ENCODE measurements at places on chromosomes 3 and 15.
A peak's percentile ranks its signal among the peaks of the same experiment; 100 is the strongest.

- no peak for DNase-seq
Measured at GRCh38 chr3:42608581-42608980, 8.1 kb downstream of the NKTR start.

- peak; percentile 50 for DNase-seq
Measured at GRCh38 chr3:157438194-157438730, 1.6 kb downstream of the PTX3 start.

DNA sequence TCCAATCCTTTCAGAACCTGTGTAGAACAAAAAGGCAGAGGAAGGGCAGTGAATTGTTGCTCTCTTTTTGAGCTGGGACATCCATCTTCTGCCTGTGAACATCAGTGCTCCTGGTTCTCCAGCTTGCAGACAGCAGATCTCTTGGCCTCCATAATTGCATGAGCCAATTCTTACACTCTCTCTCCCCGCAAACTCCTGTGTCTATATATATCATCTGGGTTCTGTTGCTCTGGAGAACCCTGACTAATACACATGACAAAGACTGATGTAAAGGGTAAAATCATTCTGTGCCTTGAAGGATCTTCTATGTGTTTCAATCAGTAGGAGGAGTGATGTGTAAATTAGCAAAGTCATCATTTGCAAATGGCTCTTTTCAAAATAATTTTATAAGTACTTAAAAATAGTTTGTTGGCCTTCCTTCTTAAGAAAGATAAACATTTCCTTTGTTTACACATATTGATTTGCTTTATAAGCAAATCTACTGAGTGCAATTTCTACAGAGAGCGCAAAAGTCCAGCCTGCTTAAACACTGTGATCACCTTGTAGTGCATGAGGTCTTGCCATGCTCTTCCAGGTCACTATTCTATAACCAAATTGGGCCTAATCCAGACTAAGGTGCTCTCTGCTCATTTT is 154.9 kb upstream of the ANKRD28 start:
- DNase-seq = peak; percentile 16

DNA sequence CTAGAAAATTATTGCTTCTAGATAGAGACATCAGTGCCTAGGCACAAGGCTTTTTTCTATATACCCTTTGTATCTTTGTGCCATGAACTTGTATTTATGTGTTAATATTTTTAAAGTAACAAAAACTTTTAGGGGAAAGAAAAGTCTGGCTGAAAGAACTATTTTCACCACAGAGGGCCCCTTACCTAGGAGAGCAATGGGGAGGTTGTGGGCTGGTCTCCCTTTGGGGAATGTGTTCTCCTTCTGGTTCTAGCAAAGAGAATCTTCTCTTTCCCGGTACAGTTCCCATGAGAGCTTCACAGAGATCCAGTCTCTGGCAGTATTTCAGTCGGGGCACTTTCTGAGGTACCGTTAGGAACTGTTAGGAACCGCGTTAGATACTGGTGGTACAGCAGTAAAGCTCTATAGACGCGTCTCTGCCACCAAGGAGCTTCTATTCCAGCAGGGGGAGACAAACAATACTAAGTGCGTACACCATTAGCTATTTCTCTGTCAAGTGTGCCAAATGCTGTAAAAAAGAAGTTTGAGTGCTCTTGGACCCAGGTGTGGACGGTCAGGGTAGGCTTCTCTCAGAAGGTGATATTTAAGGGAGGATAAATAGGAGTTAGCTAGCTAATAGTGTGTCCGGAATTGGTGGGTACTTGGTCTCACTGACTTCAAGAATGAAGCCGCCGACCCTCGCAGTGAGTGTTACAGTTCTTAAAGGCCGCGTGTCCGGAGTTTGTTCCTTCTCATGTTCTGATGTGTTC is 4.6 kb upstream of the EPB42 start:
- DNase-seq = peak; percentile 52

All from LHCN-M2 (cell line).